Ureter (tissue), 1 donor: ENCODE measurements at places on chromosomes 4 and X. TPM values are rescaled to one million over a fixed set of nuclear protein-coding genes. Genes with fewer than 3 reads are reported as not detected.

DNA sequence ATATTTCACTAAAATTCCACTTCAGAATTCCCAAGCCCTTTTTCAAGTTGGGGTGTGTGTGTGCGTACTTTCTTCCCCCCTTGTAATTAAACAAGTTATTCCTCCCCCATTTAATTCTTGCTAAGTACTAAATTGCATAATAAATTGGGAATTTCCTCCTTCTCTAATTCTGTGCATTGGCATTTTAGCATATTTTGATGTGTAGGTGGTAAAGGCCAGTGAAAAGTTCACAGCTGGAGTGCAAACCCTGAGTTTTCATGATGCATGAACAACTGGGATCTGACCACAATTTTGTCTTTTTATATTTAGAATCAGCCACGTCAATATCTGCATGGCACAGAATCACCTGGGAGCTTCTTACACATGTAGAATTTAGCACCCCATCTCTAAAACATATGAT lies 18.5 kb downstream of the ANXA3 start:
- no peak for DNase-seq

DNA sequence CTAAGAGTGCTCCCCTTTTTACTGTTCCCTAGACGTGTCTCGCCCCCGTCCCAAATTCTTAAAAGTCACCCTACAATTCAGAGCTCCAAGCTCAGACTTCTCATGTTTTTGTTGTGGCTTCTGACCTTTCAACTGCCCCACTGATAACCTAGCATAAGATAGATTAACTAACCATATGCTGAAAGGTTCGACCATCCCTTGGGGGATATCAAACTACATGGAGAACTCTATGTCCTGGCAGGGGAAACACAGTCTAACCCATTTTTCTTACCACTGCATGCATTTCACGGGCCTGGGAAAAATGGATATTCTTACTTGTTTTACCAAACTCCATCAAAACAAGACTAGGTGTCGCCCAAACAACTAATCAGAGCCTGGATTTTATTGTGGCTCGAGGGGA lies 236.4 kb upstream of the MID1 start:
- DNase-seq = no peak

RHOXF2 gene
- not detected for total RNA-seq

RPL9 gene
- total RNA-seq = 1,753 TPM

DNA sequence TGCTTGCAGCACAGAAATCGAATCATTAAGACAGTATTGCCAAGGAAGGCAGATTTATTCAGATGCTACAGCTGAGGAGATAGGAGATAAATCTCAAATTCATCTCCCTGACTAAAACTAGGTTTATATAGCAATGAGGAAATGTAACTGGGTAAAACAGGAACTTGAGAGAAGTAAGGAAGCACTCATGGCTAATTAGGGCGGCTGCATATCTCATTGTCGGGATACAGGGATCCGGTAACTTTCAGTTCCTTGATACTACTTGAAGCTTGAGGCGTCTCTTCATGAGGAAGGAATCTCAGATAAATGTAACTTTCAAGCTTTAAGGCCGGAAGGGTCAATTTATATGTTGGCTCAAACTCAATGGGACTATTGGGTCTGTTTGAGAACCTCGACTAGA lies 129.2 kb upstream of the WDR1 start:
- peak; percentile 7 for DNase-seq

PPEF2 gene
- not detected for total RNA-seq

- no peak for DNase-seq
Measured at GRCh38 chr4:174358410-174358809, 74.7 kb downstream of the CEP44 start.
